ENCODE measurements at places on chromosomes 3 and 15.
A peak's percentile ranks its signal among the peaks of the same experiment; 100 is the strongest.

- no peak for DNase-seq
Observed at GRCh38 chr3:187040516-187041361, 98.6 kb downstream of the RPL39L start.

GRCh38 chr15:101521591-101521990 lies 32.1 kb upstream of the PCSK6 start:
- DNase-seq, result no peak

- DNase-seq, result no peak
Observed at GRCh38 chr15:66854012-66854965, 152.3 kb downstream of the SMAD6 start.

DNA sequence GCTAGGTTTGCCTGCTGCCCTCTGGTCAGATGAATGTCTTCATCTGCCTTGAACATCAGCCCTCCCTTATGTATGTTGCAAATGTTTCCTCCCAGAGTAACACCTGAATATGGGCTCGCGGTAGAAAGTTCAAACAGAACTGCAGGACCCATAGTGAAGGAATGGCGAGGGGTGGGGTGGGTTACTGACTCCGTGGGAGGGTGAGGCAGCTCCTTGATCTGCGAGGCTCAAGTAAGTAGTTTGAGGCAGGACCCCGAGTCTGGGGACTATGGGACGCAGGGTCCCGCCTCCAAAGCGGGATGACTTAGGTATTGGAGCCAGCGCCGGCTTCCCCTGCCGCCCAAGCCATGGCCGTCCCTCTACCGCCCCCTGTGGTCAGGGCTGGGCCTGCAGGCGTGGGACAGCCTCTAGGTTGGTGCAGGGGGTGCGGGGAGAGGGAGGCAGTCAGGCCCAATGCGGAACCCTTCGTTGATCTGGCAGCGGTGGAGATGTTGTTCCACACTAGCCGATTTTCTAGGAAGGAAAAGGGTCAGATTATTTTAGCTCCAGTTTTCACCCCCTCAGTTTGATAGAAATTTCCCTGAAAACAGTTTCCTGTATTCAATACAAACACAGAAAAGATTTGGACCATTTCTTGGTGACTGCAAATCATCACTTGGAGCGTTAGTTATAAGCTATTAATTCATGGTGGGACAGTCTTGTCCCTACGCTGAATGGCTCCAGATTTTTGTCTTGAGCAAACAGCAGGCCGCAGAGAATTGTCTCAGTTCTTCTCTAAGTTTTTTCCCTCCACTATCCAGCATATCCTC lies 72.3 kb downstream of the CORO2B start:
- no peak for DNase-seq

DNA sequence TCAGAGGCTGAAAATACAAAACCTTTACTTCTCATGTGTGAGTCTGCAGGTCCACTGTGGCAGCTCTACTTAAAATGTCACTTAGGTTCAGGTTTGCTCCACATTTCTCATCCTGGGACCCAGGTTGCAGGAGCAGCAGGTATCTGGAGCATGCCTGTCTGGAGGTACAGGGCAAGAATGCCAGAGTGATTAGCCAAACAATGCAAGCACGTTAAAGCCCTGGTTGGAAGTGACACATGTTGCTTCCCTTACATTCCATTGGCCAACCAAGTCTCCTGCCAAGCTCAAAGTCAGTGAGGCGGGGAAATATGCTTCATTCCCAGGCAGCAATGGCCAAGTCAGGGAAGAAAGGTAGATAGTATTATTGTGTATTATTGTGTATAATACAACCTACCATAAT lies 76.8 kb upstream of the ARL6 start:
- no peak for DNase-seq

DNA sequence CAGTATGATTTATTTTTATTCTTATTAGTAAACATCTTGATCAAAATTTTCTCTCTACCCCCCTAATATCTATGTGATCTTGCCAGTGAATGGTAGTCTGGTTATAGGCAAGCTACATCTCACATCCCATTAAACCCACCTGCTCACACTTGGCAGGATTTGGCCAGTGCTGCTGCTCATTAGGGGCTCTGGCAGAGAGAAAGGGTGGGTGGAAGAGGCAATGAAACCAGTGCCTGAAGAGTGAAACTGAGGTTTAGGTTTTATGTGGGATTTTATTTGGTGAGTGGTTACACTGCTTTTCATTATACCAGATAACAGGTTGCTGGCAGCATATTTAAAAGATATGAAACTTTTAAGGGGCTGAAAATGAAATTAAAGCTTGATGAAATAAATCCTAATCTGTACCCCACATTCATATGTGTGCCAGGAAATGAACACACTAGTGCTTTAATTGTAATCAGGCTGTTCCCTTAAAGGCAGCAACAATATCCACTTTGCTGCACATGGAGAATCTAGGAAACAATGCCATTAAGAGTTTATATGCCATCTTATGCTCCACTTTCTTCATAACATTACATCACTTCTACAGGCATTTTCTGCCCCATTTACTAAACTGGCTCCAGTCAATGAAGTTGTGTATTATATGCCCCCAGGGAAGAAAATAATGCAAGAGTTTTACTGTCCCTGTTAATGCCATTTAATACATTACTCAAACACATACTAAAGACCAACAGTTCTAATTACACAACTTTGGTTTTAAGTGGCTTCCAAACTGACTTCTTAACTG lies 688.7 kb downstream of the MECOM start:
- DNase-seq, result no peak

DNA sequence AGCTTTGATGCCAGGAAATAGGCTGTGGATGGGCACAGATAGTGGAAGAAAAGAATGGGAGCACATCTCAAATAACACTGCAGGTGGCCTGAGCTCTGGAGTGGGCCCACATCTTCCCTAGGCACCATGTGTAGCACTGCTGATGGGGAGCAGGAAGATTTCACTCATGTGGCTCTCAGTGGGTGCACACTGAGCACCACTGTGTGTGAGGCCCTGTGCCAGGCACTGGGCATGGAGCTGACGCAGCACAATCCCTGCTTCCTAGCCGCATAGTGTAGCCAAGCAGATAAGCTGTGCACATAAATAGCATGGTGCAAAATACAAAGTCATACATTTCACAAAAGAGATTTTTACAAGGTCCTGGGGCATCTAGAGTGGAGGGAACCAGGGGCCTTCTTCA lies 101.6 kb downstream of the MOBP start:
- DNase-seq, result no peak

DNA sequence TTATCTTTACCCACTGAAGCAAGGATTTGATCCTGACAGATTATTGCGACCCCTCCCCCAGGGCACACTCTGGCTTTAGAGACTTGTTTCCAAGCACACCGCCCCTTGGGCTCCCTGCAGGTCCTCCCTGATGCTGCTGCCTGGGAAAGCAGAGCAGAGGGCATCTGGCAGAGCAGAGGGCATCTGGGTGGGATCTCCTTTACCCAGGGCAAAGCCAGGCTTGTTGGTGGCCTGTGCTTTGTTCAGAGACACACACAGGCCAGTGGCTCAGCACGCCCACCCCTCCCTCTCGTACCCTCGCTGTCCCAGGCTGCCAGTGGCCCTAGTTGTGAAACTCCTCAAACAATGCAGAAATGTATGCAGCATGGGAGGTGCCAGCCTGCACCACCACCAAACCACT lies 4.8 kb downstream of the KLF13 start:
- no peak for DNase-seq

- no peak for DNase-seq
Observed at GRCh38 chr3:37816271-37816670, 45.4 kb upstream of the CTDSPL start.

- DNase-seq, result peak; percentile 65
Observed at GRCh38 chr3:170418422-170419398, at the start of gene CLDN11. CLDN11 (plus strand) TSS chr3:170418868; CDS start chr3:170419067, 199 bp downstream.

- DNase-seq, result no peak
Observed at GRCh38 chr15:67259806-67260205, 5.2 kb downstream of the IQCH start.

GRCh38 chr3:193114431-193115340 lies 126.3 kb upstream of the PLAAT1 start:
- no peak for DNase-seq

DNA sequence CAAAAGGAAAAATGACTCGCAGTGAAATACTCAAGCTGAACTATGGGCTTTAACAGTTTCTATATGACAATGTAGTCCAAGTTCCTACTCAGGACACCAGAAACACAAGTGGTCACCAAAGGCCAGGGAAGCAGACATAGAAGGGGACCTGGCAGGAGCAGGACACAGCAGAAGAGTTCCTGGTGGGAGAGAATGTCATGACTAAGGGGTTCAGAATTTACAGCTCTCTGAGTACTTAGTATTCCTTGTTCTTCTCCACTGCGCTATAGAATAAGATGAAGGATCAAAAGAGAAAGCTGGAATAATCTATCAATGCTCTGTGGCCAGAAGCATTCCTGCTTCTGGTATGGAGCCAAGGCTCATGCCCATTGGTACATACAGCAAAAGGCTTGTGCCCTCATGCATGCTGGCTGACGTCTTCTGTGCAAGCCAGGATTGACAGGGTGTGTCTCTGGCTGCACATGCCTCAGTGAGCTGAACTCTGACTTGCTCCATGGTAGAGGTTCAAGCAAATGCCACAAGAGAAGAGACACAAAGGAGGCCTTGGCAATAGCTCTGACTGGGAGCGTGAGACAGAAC lies 128.7 kb upstream of the SLC2A2 start:
- DNase-seq, result no peak

- DNase-seq, result no peak
Observed at GRCh38 chr15:75153087-75153486, 48.6 kb upstream of the C15orf39 start.

- no peak for DNase-seq
Observed at GRCh38 chr3:121018917-121019321, 110.9 kb downstream of the STXBP5L start.

- no peak for DNase-seq
Observed at GRCh38 chr15:27398631-27399161, 427.7 kb downstream of the GABRG3 start.

- DNase-seq, result no peak
Observed at GRCh38 chr3:49025005-49025792, 3.3 kb downstream of the NDUFAF3 start.

GRCh38 chr3:15333099-15333955 lies 941 bp upstream of the SH3BP5 start:
- DNase-seq, result no peak

DNA sequence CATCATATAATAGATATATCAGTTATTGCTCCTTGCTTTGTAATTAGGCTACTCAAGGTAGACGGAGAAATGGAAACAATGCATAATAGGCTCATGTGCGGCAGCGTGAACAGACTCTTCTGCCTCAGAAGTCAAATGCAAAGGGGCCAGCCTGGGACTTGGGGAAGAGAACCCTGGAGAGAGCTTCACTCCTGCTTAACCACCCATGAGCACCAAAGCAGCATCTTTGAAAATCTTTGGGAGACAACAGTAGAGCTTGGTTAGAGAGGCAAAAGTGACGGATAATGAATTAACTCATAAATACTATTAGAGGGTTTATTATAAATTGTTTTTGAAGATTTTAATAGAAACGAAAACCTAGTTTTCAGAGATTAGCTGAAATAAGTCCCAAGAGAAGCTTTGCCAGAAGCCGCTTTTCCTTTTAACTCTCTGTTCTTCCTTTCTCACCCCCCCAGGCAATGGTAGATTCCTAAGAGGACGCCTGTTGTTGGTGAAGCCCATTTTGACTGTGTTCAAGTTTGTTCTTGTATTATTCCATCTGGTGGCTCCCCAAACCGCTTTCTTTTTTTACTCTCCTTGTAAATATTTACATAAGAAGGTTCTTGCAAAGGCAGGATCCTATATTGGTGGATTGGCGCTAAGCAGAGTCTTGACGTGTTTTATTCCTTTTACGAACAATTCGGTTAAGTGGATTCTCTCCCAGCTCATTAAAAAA lies 196.0 kb upstream of the TPRG1 start:
- DNase-seq, result peak; percentile 77

- DNase-seq, result no peak
Observed at GRCh38 chr3:43203022-43203421, 83.3 kb upstream of the SNRK start.

GRCh38 chr3:72259755-72260587 lies 475.0 kb upstream of the PROK2 start:
- no peak for DNase-seq
